HT1080 (cell line): ENCODE measurements at places on chromosomes 11 and 22.

DNA sequence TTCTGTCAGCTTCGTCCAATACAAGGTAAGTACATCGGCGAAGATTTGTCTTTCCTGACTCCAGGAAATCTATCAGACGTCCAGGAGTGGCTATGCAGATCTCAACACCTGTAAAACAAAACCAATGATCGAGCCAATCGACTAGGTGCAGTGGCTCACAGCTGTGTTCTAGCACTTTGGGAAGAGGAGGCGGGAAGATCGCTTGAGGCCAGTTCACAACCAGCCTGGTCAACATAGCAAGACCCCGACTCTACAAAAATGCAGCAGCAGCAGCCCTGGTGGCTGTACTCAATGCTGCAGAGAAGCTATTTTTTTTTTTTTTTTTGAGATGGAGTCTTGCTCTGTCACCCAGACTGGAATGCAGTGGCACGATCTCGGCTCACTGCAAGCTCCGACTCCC, 11.2 kb downstream of the DDX17 start:
- DNase-seq, result no peak

DNA sequence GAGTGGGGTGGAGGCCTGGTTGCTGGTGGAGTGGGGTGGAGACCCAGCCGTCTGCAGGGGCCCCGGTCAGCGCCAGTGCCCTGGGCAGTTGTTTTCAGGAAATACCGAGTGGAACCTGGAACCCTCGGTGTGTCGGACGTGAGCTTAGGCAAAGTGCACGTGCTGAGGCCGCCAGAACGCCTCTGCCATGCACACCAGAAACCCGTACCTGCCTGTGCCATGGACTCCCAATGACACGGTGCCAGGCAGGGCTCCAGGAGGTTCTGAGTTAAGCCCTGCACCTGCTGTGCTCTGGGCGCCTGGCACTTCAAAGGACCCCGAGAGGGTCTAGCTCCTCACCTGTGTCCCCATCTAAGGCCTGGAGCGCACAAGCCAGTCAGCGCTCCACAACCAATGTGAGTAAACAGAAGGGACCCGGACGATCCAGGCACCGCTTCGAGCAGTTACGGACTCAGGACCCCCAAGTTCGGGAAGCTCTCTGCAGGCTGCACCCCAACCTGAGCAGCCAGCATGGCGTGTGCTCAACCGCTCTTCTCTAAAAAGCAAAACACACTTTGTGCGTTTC, 12.3 kb downstream of the TOLLIP start:
- no peak for DNase-seq

DNA sequence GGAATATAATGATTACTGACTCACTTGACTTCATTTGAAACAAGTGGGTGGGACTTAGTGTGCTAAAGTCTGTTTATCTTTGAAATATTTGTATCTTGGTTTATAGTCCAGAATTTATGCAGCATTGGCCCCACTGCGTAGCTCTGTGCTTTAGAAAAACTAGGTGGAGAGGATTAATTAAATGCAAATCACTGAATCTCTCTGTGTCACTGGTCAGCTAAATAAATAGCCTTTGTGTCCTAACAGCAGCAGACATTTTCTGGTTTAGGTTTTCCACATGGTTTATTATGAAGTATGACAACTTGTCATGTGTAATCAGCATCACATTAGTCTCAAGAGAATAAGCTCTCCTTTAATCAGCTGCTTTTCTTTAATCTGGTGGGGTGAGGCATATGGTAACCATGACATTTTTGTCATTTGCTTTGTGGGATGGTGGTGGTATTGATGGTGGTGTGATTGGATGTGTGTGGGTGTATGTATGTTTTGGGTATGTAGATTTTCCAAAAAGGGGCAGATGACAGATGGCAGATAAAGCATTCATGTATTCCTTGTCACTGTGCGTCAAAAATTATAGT, 33.9 kb downstream of the BCL2L13 start:
- no peak for DNase-seq

GRCh38 chr22:24592058-24592850, 619 bp downstream of the LRRC75B start:
- no peak for DNase-seq

DNA sequence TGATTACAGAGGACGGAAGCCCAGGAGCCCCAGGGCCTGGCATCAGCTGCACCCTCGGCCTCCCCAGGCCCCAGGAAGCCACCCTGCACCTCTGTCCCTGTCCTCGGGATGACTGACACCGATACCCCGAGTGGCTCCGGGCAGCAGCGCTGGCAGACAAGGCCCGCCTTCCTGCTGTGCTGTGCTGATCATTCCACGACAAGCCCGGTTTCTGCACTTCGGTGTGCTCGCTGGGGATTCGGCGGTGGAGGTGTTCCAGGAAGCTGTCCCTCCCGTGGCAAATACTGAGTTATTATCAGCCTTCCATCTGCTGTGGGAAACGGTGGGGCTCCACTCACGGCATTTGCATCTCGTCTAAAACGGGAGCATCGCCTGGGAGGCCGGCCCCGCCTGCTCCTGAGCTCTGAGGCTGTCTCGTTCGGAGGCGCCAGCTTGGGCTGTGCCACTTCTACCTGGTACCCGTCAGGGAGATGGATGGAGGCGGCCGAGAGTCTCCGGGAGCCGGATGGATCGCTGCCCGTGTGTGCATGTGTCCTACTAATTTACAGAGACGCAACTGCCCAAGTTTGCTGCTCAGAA, 506.1 kb downstream of the BRD1 start:
- DNase-seq, result no peak

GRCh38 chr11:119368121-119369034, 13.1 kb downstream of the USP2 start:
- DNase-seq, result no peak
